ENCODE measurements at places on chromosomes 3 and 15. TPM values are rescaled to one million over a fixed set of nuclear protein-coding genes. Genes with fewer than 3 reads are reported as not detected.

DNA sequence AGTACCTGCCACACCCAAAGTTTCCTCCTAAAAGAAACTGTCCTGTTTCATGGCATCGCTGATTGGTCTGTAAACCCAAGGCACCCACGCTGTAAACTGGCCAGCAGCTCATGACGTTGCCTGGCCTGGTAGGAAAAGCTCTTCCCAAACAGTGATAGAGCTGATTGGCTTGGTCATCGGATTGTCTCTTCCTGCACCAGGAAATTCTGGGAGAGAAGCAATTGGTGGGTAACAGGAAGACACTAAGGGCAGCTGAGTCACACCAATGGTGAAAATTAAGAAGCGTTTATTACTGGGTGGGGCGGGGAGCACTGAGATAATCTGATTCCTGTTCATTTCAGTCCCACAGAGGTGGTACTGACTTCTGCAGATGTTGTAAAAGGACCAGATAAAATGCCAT is 31.0 kb downstream of the KLHL6 start:
- no peak for DNase-seq

GRCh38 chr3:193783166-193783896 is 190.3 kb downstream of the OPA1 start:
- no peak for DNase-seq

Gene ZPLD1
- not detected for total RNA-seq

- no peak for DNase-seq
Measured at GRCh38 chr15:60774829-60775463, 296.0 kb upstream of the ICE2 start.

- DNase-seq: no peak
Measured at GRCh38 chr15:65845826-65846519, 23.3 kb upstream of the RAB11A start.

Gene IL17RE
- total RNA-seq: 1.6 TPM

Gene APEH
- 69.8 TPM for total RNA-seq

Gene ADGRG7
- not detected for total RNA-seq

Gene LTK
- total RNA-seq: 1.0 TPM

- no peak for DNase-seq
Measured at GRCh38 chr3:27607370-27607769, 114.8 kb downstream of the EOMES start.

- no peak for DNase-seq
Measured at GRCh38 chr3:125024817-125025216, 31.0 kb downstream of the HEG1 start.

Gene CHRM5
- not detected for total RNA-seq

Gene THAP10
- total RNA-seq: 2.2 TPM

DNA sequence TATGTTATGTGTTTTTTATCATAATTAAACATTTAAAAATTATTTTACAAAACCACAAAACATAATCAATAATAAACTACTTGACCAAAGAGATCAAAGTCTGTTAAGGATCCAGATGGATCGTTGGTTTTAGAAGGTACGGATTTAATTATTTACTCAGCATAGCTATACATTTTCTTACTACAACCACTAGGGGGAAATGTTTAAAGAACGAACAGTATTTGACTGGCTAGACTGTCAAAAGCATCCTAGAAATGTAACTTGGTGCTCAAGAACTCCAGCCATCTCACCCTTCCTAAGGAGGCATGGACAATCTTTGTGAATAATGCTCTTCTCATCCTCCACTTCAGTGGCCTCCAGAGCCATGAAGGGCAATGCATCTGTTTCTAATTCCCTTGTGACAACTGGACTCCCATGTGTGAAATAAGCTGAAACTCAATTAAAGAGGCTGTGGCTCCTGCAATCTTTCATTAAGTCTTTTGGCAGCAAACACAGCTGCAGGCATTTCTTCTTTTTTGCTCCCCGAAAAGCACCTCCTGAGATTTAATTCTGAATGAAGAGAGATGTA is 94.7 kb upstream of the TUSC7 start:
- DNase-seq: no peak

Gene CYP11A1
- not detected for total RNA-seq

DNA sequence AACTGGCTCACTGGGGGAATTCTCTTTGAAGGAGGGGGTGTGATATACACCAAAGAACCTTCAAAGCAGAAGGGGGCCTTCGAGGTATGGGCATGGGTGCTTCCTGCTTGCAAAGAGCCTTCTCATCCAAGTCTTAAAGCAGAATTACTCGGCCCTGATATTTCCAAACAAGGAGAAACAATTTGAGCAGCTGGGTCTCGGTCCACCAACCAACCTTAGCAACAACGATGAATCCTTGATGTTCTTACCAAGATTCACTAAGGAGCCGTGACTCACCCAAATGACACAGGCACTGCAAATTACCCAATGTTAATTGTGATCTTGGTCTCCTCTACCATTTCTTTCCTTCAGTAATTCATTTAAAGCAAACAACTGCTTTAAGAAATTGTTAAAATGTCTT is 7.7 kb downstream of the HOMER2 start:
- no peak for DNase-seq

DNA sequence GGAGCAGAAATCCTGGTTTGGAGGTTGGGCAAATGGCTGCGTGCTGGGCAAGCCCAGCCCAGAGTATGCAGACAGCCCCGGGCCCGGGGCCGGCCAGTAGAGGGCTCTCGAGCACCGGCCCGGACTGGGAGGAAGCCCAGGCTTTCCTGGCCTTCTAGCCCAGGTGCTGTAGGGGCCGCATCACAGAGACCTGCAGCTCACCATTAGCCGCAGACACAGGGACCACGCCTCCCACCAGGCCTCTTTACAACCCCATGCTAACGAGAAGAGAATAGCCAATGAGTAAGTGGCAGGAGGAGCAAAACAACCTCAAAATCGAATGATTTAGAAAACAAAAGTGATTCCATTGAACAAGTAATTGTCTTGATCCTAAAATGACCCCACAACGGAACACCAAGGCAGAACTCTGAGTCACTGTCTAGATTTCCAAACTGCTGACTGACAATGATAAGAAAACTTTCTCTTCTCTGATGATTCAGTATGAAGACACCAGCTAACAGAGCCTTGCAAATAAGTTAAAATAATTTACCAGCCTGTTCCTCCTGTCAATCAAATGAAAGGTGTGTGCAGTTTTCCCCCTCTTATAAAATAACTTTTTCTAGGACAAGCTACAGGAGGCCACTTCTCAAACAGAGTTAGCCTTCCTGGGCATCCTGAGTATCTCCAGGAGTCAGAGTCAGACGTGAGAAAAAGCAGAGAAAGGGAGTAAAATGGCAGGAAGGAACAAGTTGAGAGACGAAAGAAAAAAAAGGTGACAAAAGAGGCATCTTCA is 102.2 kb downstream of the DGKG start:
- no peak for DNase-seq

DNA sequence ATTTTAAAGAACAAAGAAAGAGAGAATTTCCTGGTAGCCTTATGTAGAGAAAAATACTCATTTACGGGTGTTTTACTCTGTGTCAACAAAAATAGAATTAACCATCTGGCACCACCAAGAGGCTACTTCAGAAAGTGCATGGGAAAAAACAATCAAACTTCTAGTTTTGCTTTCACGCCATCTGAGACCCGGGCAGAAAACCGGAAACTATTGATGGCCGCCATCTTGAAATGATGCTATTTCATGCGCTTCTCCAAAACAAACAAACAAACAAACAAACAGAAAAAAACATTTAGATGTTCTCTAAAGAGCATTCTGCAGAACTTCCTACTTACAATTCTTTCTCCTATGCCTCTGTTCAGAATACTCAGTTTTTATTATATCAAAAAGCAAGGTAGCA is 49.4 kb upstream of the SYNPR start:
- no peak for DNase-seq

Gene C3orf22
- not detected for total RNA-seq

DNA sequence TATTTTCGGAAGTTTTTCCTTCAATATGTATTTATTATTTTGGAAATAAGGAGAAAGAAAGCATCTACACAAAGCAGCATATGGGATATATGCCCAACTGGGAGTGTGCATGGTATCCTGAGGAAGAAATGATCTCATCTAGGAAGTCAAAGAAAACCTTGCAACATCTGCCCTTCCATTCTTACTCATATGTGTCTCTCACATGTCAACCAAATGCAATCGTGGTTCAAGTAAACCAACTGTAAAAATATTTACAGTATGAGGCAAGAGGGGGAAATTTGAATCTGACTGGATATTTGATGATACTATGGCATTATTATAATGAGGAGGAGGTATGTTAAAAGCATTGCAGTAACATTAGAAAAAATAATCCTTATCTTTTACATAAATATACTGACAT is 3.2 kb upstream of the SCG3 start:
- DNase-seq: no peak

GRCh38 chr15:101240358-101240757 is 11.5 kb downstream of the CHSY1 start:
- DNase-seq: no peak

DNA sequence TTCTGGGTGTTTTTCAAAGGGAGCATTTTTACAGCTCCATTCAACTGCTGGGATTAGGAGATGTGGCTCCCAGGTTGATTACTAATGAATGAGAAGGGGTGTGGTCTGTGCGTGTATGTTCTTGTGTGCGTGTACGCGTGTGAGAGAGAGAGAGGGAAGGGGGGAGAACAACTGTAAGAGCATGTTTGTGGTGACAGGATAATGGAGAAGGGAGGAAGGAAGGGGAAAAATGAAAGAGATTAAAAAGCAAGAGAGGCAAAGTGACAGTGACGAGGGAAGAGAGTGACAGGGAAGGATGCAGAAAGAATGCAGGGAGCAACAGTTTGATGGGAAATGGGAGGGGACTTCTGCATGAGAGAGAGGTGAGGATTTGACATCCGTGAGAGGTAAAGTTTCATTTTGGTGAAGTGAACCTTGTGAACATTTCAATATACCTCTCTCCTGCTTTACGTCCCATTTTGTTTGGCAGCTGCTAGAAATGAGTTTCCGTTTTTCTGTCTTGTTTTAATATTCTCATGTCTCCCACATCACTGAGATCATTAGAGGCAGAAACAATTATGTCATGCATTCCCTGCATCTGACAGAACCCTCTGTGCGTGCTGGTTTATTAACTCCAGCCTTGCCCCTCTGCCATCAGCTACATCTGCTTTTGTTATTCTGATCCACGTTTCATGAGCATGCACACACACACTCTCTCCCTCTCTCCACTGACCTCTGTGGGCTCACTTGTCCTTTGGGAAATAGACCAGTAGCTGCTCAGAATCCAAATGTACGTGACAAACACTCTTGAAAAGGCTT is 161.6 kb downstream of the GAP43 start:
- no peak for DNase-seq

GRCh38 chr3:30696403-30696819 is 90.0 kb downstream of the TGFBR2 start:
- no peak for DNase-seq

Gene PRRT3
- total RNA-seq: 7.6 TPM

GRCh38 chr3:197912741-197913476 is 37.1 kb upstream of the RPL35A start:
- no peak for DNase-seq

- no peak for DNase-seq
Measured at GRCh38 chr15:62150445-62150844, 14.6 kb downstream of the C2CD4B start.

DNA sequence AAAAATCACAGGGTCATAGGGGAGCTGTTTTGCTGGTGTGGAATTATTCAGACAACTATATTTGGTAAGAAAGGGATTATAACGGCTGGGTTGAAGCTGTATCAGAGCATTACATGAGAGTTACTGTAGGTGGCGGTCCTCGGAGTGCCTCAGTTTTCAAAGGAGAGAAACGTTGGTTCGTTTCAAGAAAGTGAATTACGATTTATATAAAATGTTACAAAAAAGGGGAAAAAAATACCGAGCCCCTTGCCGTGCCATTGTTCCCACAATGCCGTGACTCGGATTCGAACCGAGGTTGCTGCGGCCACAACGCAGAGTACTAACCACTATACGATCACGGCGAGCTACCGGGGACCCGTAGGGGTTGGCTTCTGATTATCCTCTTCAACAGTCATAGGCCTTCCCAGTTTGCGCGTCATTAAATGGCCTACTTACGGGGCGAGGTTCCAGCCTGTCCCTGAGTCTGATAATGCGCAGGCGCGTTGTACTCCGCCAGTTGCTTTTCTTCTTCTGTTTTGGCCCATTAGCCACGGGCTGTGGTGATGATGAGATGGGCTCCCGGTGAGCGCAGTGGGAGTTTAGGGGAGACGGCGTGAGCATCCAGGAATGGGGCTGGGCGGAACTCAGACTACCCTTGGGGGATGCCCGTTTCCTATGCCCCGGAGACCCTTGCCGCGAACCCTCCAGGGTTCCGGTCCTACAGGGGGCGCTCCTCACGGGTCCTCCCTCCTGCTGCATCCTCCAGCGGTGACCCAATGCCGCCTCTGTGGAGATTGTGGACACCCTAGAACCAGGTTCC is 10.8 kb upstream of the SHF start:
- DNase-seq: no peak

Gene VPS8
- total RNA-seq: 53.7 TPM

DNA sequence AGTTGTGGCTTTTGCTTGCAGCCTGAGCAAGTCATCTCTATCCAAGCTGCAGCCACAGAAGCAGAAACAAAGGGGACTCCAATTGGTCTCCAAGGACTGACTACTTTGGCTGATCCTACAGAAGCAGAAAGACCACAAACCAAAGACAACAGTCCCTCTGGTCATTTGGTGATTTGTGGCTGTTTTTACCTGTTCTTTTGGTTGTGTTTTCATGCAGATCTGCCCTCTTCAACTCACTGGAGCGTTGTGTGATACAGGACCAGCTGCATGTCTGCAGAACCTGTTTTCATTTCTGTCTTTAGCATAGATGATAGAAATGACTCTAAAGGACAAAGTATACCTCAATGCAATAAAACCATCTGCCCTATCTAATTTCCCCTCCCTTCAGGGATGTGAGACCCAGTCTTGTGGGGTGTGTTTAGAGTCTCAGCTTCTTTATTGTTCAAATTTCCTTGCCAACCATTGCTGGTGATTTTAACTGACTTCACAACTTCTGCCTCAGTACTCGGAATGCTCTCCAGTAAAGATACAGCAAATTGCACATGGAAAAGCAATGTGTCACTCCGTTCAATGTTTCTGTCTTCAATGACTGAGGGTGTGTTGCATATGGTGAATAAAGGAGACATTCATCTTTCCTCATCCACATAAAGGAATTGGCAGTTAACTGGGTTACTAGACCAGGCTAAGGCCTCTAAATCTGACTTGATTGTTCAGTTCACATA is 48.9 kb upstream of the SLC7A14 start:
- no peak for DNase-seq

GRCh38 chr15:72749700-72750099 is 33.9 kb downstream of the ADPGK start:
- no peak for DNase-seq
